ENCODE measurements at places on chromosomes 2 and 18.

GRCh38 chr18:75678627-75679026, 251.1 kb upstream of the SMIM21 start:
- no peak for DNase-seq

DNA sequence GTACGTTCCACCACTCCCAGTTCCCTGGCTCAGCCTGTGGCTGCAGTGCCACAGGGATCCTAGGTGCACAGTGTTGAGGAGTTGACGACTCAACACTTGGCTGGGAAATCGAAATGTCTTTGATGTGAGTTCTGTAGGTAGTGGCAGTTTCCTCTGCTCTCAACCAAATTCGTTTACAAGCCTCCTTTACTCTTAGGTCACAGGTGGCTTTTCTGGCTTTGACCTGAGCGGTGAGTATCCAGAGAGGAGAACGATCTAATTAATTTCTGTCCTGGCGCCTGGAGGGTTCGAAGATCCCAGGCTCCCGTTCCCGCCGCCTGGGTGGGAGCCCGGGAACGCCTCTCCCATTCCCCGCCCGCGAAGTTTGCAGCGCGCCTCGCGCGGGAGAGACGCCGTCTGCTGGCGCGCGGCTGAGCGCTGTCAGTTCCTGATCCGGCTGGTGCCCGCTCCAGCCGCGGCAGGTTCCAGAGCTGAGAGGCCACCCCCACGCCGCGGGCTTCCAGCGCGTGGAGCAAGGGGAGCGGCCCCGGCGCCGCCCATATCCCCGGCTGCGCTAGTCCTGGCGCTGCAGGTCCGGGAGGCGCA, at the start of gene LAMA3:
LAMA3 (plus strand) TSS at position 423 of the 585 bp plus-strand sequence. CDS start 231 bp downstream, outside the sequence.
- peak; percentile 39 for DNase-seq

DNA sequence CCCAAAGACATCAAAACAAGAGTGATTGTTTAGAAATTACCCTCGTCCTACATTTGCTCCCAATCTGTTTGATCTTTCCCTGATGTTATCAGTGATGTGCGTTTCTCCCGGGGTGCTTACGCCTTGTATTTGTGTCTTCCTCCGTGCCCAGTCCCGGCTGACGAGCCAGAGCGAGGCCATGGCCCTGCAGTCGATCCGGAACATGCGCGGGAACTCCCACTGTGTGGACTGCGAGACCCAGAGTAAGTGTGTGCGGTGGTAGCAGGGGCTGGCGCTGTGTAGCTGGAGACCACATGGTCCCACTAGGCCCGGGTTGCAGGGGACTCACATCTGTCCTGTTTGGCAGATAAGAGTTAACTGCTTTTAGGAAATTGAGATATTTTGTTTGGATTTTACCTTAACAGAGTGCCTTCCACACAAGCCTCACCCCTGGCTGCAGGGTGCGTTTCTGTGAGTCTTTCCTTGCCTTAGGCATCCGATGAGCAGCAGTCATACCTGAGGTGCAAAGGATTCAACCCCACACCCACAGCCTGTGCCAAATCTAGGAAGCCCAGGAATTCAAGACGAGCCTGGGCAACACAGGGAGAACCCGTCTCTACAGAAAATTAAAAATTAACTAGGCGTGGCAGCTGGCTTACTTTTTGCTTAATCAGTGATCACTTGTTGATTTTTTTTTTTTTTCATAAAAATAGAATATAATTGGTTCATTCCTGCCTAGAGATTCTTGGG, 127.4 kb downstream of the GBX2 start:
- no peak for DNase-seq

DNA sequence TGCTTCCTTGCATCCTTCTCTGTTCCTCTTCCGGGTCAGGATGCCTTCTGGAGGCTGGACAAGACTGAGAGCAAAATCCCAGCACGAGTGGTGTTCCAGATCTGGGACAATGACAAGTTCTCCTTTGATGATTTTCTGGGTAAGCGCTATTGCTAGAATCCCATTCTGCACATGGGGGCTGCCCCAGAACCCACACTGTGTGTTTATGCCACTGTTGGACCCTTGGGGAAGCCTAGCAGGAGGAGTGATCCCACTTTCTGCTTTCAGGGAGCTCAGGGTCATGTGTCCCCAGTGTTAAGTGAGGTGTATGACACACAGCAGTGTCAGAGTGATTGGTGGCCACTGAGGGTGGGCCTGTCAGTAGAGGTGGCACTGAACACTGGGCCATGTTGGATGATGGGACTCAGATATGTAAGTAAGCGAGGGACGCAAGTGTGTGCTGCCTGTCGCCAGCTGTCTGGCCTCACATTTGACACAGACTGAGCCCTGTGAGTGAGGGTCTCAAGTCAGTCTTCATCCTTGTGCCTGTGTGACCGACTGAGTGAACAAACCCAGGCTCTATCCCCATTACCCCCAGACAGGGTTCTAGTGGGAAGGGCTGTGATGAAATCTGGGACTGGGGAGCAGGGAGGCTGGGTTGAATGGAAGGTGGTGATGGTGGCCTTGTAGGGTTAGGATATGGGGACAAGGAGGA, 220.9 kb downstream of the DYSF start:
- no peak for DNase-seq

- DNase-seq: peak; percentile 78
Measured at GRCh38 chr2:233142355-233142897, 82.3 kb downstream of the INPP5D start.

DNA sequence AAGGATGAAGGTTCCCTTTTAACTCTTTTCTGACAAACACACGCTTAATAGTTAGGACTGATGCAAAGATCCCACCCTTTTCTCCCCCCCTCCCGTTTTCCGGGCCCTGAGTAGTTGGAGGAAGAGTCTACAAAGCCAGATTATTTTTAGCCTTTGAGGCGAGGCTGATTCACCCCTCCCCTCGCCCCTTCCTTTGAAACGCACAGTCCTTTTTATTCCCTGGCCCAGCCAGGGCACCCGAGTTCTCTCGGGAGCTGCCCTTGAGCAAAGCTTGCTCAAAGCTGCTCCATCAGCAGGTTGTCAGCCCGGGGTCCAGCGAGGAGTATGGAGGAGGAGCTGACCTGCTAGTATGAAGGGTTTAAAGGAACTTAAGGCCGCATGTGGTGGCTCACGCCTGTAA, 47.1 kb upstream of the SPRED2 start:
- DNase-seq: no peak

- no peak for DNase-seq
Measured at GRCh38 chr2:10327896-10328669, 25.4 kb downstream of the HPCAL1 start.

DNA sequence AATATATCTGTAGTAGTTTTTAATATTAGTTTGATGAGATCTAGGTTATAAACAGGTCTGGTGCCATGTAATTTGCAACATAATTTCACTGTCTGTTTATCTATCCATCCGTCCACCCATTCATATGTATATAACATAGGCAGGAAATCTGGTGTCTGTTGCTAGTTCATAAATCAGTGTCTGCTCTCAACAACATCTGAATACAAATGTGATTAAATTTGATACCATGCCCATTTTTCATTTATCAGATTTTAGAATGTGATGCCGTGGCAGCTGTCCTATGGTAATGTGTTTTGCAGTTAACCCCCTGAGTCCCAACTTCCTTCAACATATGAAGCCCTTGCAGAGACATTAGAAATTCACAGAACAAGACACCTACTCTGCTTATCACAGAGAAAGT, 228.4 kb downstream of the CMPK2 start:
- no peak for DNase-seq

DNA sequence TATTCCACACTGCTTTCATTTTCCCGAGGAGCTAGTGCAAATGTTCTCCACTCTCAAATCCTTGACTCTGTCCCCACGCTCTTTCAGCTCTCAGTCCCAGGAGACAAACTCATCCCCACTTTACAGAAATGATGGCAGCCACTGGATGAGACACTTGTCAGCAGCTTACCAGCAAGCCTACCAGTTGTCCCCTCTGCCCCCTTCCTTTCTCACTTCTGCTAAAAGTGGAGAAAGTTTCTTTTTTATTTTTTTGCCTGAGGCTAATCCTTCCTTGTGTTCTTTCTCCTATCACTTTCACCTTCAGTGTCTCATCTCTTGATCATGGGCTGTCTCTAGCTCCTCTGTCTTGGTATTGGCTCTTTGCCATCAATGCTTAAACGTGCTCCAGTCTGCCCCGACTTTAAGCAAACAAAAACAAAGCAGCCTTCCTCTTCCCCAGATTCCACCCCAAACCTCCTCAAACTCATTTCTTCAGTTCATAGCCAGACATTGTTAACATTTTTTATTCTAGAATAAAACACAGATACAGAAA, 64.5 kb downstream of the TTC32 start:
- no peak for DNase-seq

DNA sequence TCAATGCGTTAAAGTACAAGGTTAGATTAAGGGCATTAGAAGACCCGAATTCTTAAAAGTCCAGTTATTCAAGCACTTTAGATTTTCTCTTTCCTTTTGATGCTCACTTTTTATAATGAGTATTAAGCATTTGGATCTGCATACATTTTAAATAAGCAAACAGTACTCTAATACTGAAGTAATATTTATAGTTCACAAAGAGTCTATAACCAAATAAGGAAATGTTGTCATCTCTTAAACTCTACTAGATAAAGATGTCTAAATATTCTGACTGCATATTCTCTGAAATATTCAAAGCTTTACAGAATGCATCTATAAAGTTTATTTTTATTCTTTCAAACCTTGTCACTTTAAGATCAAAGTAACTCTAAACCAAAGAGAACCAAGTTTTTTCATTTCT, 25.5 kb downstream of the PPP3R1 start:
- DNase-seq: no peak

DNA sequence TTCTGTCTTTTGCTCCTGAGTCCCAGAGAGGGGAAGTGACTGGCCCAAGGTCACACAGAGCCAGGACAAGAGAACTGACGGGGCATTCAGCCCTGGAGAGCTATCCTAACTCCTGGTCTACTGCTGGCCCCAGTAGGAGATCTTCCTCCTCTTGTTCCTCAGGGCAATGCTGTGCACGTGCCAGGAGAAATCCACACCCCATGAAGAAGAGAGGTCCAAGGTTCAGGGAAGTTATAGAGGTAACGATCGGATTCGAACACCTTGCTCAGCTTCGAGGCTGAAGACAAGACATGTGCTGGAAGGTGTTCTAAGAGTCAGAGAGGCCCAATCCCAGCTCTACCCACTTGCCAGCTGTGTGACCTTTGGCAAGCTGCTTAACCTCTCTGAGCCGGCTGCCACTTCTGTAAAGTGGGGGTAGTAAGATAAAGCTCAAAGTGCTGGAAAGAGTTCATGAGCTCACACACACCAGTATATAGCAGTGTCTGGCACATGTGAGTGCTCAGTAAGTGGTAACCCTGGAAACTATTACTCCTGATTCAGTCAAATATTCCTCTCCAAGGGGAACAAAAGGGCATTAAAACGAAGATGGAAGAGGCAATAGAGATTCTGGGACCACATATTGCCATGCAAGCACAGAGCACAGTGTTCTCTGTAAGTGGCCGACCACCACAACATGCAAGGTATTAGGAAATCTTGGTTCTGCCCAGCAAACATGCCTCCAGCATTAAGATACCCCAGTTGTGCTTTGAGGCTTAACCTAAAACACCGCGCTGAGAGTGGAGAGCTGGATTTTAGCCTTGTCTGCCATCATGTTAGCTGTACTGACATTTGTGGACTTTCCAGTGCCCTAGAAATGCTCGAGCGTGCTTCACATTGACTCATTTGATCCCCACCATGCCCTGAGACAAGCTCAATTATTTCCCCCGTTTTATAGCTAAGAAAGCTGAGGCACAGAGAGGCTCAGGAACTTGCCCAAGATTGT, 25.6 kb downstream of the SERTAD2 start:
- DNase-seq: no peak

DNA sequence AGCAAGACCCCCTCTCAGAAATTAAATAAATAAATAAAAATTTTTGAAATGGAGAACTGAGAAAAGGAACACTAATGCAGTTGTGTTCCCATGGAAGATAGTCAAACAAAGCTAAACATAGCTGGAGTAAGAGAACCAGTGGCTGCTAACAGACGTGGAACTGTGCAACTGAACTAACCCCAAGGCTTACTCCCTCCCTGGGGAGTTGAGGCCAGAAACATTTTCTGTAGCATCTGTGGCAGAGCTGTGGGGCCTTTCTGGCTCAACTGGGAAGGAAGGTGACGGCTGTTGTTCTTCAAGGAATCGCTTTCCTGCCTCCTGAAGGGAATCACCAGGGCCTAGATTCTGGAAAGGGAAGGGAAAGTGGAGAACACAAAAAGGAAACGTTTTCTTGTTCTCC, 53.9 kb upstream of the B3GNT2 start:
- no peak for DNase-seq

DNA sequence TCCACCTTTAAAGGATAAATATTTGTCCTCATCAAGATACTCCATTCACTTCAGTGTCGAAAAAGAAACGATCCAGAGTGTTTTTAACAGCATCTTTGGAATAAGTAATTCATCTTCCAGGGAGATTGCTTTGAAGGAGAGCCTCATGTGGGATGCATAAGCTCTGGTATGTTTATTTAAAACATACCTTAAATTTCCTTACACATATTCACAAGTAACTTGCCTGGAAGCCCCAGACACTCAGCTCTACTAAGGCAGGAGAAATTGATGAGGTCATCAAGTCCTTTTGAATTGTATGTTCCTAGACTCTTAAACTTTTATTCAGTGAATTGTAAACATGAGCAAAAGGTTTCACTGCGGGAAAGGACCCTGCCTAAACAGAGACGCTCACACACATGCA, 103.0 kb downstream of the CDK15 start:
- DNase-seq: no peak

DNA sequence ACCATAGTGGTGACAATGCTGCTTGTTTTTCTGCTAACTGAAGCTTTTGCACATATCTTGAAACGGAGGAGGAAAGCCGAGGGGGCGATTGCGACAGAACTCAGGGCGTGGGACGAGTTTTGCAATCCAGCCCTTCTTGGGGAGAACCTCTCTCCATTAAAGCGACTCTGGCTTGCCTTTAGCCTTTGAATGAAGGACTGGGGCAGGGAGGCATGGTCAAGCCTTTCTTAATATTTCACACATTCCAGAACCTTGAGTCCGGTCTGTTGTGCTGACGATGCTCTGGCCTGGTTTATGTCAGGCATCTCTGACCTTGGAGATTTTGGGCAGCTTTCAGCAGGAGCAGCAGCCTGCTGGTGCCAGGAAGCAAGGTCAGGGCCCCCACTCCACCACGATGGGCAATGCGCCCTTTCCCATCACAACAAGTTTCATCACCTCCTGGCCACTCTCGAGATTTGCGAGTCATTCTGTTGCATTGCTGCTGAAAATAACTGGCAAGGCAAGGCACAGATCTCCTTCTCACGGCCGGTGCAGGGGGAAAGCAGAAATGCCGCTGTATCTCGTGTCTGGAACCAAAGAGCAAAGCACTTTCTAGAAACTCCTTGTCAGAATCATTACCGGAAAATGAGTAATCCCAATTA, 10.8 kb downstream of the EMILIN2 start:
- DNase-seq: no peak
